ENCODE measurements at places on chromosomes 6 and 20.

GRCh38 chr6:72746276-72746675 is 124.4 kb downstream of the KCNQ5 start:
- no peak for DNase-seq

DNA sequence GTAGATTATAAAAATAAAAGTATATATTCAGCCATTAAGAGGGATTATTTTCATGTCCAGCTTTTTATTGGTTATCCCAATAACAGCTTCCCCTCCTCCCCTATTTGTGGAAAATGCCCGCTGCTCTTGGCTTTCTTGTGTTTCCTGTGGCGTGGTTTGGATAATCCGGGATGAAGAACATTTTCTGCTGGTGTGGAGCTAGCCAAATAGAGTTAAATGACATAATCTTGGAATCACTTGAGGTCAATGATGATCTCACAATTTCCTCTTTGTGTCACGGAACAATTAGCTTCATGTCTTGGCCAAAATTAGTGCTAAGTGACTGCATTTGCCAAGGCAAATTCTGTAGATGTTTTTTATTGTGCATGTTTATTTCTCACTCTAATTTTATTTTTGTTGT is 394.0 kb downstream of the LAMA2 start:
- no peak for DNase-seq

- no peak for DNase-seq
Observed at GRCh38 chr20:37270576-37271420, 9.2 kb upstream of the GHRH start.

DNA sequence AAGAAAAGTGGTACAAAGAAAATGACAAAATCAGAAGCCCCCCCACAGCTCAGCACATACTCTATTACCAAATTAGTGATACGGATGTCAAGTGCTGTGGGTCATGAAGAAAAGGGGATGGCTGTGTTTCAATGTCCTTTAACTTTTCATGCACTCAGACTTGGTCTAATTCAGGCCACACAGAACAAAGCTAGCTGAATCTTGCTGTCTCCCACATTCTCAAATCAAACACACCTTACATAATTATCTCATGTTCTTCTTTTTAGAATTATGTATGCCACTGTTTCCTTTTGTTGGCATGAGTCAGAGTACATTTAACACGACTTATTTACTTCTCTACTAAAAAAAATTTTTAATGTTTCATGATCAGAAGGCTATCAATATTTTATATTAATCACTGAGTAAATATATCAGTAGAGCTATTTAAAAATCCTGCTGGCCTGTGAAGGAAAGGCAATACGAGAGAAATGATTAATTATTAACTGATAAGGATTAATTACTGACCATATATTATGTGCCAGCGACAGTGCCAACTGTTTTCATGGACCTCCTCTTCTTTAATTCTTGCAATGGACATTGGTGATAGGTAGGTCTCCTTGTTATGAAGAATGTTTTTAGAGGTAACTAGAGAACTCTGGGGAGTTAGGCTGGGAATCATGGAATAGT is 596.5 kb upstream of the AGPAT4 start:
- no peak for DNase-seq

GRCh38 chr20:18091623-18092022 is 33.9 kb upstream of the OVOL2 start:
- DNase-seq: no peak

- DNase-seq: no peak
Observed at GRCh38 chr20:43528258-43528875, 20.9 kb downstream of the L3MBTL1 start.

DNA sequence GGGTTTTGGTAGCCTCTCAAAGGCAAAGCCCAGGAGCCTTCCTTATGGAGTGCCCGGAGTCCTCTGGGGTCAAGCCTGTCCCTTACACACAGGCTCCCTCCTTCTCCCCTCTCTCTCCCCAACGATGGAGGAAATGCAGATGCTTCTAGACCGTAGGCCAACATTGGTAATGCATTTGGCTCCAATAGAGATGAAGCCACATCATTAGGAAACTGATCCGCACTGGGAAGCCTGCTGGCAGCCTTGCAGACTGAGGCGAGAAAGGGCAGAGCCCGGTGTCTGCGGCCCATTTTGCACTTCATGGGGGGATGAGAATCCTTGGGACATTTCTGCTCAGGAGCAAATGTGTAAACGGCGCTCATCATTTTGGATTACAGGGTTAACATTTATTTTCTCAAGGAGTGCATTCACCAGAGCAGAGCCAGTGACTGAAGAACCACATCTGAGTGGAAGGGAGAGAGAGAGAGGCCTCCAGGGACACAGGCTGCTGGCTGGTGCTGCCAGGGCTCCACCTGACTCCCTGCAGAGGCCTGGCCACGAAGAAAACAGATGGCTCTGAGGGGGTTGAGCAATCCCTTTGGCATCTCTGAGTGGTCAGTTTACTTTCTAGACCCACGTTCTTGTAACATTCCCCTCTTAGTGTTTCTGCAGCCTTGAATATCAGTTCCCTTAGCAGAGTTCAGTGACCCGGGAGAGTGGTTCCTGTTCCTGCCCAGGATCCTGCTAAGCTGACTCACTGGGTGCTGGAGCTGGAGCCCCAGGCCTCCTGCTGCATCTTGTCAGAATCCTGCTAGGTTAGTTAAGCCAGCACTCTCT is 4.4 kb upstream of the CST3 start:
- peak; percentile 20 for DNase-seq

- no peak for DNase-seq
Observed at GRCh38 chr6:56345376-56345995, 98.1 kb upstream of the COL21A1 start.

DNA sequence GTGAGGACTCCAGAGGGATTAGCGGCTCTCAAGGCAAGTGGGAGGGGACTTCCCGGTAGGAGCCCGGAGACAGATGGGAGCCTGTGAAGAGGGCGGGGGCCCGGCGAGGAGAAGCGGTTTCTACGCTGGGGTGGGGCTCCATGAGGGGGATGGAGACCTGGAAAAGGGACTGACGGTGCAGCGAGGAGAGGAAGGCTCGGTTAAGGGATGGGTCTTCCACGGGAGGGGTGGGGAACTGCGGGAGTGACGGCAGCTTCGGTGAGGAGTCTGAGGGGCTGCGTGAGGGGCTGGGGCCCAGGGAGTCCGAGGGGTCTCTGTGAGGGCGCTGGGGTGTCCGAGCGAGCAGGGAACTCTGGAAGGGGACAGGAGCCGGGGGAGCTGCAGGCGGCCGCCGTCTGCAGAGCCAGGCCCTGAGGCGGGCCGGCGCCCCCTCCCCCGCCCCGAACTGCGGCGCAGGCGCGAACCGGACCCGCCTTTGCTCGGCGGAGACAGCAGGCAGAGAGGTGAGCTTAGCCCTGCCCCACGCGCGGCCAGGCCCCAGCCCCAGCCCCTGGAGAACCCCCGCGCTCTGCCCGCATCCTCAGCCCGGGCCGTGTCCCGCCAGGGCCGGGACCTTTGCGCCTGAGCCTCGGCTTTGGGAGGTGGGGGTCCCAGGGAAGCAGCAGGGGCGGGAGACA is at the start of gene NRSN2:
TSS of gene NRSN2 (plus strand) at position 472 of the 677 bp plus-strand sequence. CDS start 2,533 bp downstream, outside the sequence.
- peak; percentile 27 for DNase-seq

GRCh38 chr20:16061351-16061750 is 511.9 kb downstream of the KIF16B start:
- no peak for DNase-seq

DNA sequence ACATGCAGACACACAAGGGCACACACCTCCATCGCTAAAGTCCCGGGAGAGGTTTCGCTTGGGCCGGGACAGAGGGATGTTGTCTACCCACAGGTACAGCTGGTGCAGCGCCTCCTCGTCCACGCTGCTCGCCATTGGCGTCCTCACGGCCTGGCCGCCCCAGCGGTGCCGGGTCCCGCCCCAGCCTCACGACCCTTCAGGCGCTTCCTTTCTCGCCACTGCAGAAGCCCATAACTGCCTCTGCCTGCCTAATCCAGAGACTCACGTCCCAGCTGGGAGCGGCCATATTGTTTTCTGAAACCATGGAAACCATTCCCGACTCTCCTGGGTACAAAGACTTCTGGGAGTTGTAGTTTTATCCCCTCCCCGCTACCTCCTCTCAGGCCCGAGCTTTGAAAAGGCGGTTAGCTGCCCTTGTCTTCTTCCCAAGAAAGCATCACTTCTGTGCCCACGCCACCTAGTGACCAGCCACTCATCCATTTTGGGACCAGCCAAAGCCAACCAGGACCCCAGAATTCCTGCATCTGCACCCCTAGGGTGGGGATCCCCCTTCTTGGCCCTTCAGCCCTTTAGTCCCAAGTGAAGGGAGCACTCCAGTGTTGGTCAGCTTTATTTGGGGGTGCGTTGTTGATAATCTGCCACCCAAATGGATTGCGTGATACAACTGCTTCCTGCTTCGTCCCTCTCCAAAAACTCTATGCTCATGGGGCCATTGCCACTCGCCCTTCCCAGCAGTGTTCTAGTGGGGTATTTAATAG is at the start of gene SPEF1:
TSS of gene SPEF1 (minus strand) at position 296 of the 758 bp plus-strand sequence. CDS start at position 135, 161 bp downstream.
- peak; percentile 89 for DNase-seq

DNA sequence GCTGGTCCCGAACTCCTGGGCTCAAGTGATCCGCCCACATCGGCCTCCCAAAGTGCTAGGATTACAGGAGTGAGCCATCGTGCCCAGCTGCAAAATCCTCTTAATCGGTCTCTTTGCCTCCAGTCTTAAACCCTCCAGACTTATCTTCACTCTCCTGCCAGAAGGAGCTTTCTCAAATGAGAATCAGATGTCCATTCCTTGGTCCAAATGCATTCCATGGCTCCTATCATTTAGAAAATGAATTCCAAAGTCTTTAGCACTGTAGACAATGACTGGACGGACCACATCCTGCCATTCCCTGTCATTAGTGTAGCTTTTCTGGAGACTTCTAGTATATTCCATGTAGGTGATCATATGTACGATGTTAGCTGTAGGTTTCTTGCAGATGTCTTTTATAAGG is 141.9 kb downstream of the ID4 start:
- no peak for DNase-seq

DNA sequence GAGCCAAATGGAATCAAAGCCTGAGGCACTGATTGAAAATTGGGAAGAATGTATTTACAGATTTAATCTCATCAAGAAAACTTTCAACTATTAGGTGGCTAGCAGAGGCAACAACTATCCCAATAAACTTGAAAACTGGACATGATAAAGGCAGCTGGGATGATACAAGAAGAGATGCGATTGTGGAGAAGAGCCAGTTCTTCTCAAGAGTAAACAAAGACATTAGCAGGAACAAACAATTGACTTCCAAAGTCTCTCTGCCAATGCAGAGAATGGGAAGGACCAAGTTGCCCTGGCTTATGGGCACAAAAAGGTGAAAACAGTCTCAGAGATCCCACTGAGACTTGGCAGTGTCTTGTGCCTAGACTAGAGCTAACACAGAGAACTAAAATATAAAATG is 132.4 kb downstream of the SOBP start:
- no peak for DNase-seq

- no peak for DNase-seq
Observed at GRCh38 chr20:51463560-51463959, 79.0 kb downstream of the NFATC2 start.

- DNase-seq: no peak
Observed at GRCh38 chr20:13277663-13278295, 56.7 kb downstream of the ISM1 start.

Data from NCI-H1092 (cell line).